ENCODE measurements at places on chromosomes 2 and 18.

- DNase-seq, result no peak
These were observed 336.3 kb downstream of the NYAP2 start for GRCh38 chr2:225735844-225736243.

GRCh38 chr18:60038731-60039130 lies 138.9 kb downstream of the PMAIP1 start:
- DNase-seq, result no peak

DNA sequence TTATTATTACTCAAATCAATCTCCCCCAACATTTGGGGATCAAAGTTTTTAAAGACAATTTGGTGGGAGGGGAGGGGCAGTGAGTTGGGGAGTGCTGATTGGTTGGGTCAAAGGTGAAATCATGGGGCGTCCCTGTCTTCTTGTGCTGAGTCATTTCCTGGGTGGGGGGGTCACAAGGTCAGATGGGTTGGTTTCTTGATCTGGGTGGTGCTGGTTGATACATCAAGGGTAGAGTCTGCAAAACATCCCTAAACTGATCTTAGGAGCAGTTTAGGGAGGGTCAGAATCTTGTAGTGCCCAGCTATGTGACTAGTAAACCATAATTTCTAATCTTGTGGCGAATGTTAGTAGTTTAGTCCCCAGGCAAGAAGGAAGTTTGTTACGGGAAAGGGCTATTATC lies 67.4 kb downstream of the MOGAT1 start:
- DNase-seq, result no peak

GRCh38 chr2:11795590-11795989 lies 49.2 kb downstream of the LPIN1 start:
- DNase-seq, result no peak

- peak; percentile 25 for DNase-seq
These were observed 5.2 kb upstream of the FHL2 start for GRCh38 chr2:105403783-105404698.

DNA sequence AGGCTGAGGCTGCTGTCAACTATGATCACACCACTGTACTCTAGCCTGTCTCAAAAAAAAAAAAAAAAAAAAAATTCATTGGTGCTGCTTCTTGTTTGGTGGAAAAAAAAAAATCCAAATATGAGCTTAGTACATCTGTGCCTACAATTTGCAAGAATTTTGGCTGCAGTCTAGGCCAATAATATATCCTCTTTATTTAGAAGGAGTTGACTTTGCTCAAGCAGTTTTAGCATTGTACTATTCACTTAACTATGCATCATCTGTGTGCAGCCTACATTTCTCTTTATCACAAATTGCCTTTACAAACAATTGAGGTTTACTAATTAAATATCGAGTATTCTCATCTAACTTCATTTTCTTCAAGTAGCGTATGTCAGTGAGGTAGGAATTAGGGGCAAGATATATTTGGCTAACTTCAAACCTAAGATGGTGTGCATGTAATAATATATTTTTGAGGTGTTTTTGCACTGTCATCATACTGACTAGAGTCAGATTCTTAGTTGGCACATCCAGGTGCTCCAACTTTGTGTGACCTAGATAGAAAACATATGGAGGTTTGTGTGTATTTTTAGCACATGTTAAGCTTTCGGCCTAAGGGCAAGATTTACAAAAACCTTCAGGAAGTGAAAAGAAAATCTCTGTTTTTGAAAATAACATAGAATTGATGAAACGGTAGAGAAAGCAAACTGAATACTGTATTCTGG lies 51.8 kb downstream of the PMS1 start:
- no peak for DNase-seq

DNA sequence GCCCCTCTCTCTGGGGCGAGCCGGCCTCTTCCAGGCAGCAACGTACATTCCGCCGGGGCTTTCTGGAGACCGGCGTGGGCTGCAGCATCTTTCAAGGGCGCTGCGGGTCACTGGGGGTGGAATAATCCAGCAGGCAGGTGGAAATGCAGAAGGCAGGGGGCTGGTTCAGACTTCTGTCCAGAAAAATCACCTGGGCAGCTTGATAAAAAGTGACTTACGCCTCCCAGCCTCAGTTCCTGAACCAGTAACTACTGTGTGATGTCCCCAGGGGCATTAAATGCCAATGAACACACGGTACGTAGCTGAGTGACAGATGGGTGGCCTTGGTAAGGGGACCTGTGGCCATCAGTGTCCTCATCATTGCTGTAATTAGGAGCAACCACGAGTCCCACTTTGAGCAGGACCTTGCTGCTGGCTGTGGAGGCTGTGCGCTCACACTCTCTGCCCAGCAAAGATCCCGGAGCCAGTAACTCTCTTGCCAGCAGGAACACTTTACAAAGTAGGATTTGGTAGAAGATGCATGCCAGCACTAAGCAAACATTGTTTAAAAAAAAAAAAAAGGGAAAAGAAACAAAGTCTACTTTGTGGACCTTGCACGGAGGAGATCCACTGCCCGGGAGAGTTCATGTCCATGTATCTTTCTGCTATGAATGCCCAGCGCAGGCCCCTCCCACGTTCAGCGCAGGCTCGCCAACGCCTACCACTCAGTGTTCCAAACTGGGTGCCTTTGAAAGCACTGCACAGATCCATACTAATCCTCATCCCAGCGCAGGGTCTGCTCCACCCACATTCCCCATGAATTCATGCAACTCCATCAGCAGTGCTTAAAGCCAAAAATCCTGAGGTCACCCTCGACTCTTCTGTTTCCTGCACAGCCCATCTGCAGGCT lies 177.3 kb downstream of the HDAC4 start:
- no peak for DNase-seq

GRCh38 chr2:198113316-198113715 lies 308.9 kb downstream of the PLCL1 start:
- no peak for DNase-seq

DNA sequence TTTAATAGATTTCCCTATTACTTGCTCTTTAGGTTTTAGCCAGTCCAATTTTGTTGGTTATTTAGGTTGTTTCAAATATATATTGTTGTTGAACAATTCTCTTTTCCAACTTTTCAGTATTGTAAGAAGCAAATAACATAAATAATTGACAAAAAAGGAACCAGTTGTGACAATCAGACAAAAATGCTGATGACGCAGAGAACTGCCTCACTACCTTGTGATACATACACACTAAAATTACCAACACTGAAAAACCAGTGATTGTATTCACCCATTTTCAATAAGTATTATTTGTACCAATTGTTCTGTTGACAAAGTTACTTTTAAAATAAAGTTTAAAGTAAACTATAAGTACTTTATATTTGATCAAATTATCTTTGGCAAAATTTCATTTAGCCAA lies 43.1 kb upstream of the NABP1 start:
- DNase-seq, result no peak

GRCh38 chr2:7691961-7692656 lies 774.9 kb downstream of the RNF144A start:
- DNase-seq, result no peak

- DNase-seq, result no peak
These were observed 77.1 kb upstream of the CD302 start for GRCh38 chr2:159875083-159875482.

DNA sequence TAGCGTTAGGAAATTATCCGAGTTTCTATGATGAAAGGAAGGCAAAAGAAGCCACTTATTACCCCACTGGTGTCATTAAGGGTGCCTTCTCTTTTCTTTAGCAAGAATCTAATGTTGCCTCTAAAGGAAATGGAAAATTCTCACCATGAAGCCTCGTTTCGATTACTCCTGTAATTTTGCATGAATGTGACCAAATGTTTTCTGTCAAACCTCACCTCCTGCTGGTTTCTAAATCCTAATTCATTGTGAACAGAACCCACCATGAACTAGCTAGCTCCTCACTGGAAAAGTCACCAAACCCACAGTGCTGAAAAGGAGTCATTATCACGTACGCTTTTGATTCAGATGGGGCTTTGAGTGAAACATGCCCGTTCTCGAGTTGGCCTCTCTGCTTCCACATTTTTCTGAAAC lies 119.9 kb downstream of the COPS8 start:
- DNase-seq, result no peak

DNA sequence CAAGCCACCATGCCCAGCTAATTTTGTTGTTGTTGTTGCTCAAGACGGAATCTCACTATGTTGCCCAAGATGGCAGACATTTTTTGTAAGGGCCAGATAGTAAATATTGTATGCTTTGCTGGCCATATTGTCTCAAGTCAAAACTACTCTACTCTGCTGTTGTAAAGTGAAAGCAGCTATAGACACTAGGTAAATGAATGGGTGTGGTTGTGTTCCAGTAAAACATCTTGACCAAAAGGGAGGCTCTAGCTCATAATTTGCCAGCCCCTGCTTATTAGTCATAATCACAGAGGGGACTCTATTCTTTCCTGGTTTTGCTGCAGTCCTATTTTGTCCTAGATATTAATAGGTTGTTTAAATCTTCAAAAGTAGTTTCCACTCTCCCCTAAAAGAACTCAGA lies 24.5 kb downstream of the MAPRE3 start:
- DNase-seq, result no peak

- no peak for DNase-seq
These were observed 164.6 kb downstream of the SEPTIN10 start for GRCh38 chr2:109448946-109449788.

- no peak for DNase-seq
These were observed 40.4 kb upstream of the PDCL3 start for GRCh38 chr2:100522430-100522829.

Measured in NCI-H510A (cell line).